ENCODE measurements at places on chromosomes 6 and 20.

GRCh38 chr20:45427236-45428149 lies 11.6 kb downstream of the PIGT start:
- DNase-seq: no peak
- no peaks in the 10 kb centered on the region for H3K4me1 ChIP-seq
- H3K4me3 ChIP-seq: no peak overlapping the region
- peaks cover 8% of the 10 kb centered on the region for H3K36me3 ChIP-seq
- H3K27ac ChIP-seq: peak overlapping the region; percentile 82

- peaks cover 12% of the 10 kb centered on the region for H3K36me3 ChIP-seq
- DNase-seq: no peak
- H3K4me1 ChIP-seq: no peaks in the 10 kb centered on the region
- no peak overlapping the region for H3K4me3 ChIP-seq
- no peaks in the 10 kb centered on the region for H3K27me3 ChIP-seq
These were observed 86.6 kb downstream of the ZFAND3 start for GRCh38 chr6:37906121-37906520.

DNA sequence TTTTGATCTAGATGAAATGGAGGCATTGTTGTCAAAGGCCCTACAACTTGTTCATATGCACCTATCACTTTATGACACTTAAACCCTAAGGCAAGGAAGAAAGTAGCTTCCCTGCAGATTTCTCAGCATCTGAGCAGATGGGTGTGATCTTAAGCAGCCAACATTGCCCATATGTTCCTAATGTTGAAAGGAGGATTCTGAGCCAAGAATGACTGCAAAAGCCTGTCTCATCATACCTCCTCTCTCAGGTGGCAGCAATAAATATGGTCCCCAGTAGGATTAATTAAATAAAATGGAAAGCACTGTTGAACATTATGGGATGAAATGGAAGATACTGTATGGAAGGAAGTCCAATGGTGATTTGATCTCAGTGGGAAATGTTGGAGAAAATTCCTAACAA lies 538.1 kb upstream of the MAN1A1 start:
- H3K27ac ChIP-seq: no peak overlapping the region
- H3K36me3 ChIP-seq: no peaks in the 10 kb centered on the region
- no peaks in the 10 kb centered on the region for H3K4me1 ChIP-seq
- no peak for DNase-seq
- no peak overlapping the region for H3K4me3 ChIP-seq
- H3K27me3 ChIP-seq: peaks cover 3% of the 10 kb centered on the region

DNA sequence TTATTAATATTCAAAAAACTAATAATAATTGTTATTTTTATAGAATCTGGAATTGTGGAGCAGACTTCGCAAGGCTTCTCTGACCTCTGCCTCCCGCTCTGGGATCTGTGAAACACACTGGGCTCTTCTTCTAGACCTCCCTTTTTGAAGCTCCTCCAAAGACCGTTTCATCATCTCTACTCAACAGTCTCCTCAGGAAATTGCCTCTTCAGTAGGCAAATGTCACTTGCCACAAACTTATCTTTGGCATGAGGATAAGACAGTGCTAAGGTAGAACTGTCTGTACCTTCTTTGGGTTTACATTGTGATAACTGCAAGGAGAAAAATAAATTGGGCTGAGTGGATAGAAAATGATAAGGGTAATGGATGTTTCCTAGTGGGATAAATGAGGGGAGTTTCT lies 2.3 kb upstream of the MAS1L start:
- no peaks in the 10 kb centered on the region for H3K4me1 ChIP-seq
- H3K27me3 ChIP-seq: peaks cover 4% of the 10 kb centered on the region
- H3K27ac ChIP-seq: no peak overlapping the region
- DNase-seq: no peak
- no peaks in the 10 kb centered on the region for H3K36me3 ChIP-seq

DNA sequence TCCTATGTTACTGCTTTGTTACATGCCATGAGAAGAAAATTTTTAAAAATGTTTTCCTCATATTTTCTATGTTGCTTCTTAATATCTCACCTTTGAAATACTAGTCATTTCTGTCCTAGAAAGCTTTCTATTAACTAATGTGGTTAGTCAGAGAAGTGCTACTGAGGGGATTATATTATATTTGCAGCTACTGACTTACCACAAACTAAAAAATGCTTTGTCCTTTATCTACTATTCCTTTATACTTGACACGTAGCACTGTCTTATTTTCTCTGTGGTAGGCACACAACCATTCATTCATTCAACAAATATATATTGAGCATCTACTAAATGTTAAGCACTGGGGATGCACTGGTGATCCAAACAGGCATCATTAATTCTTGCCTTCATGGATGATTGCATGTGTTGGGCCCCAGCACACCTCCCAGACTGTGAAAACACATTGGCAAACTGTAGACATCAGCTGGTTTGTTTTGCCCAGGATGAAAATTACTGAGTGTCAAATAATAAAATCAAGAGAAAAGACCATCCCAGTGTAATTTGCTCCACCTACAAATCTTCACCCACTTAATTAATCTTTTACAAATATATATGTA lies 10.7 kb upstream of the MLIP start:
- H3K27me3 ChIP-seq: no peaks in the 10 kb centered on the region
- DNase-seq: no peak

DNA sequence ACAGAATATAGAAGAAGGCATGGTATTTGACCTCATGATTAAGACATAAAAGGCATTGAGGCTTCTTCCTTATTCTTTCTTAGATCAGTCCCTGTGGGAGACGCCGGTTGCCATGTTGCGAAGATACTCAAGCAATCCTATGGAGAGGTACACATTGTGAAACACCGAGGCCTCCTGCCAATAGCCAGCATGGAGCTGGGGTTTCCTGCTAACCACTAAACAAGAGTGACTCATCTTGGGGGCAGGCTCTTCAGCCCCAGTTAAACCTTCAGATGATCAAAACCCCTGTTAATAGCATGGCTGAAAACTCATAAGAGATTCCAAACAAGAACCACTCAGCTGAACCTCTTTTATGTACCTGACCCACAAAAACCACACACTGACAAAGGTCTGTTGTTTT lies 478.8 kb downstream of the CD83 start:
- H3K27ac ChIP-seq: no peak overlapping the region
- no peak for DNase-seq
- H3K4me3 ChIP-seq: no peak overlapping the region
- H3K4me1 ChIP-seq: peaks cover 8% of the 10 kb centered on the region
- H3K27me3 ChIP-seq: no peaks in the 10 kb centered on the region

GRCh38 chr6:85677234-85677956 lies 34.7 kb upstream of the SYNCRIP start:
- H3K36me3 ChIP-seq: peaks cover 61% of the 10 kb centered on the region
- no peak for DNase-seq
- peaks cover 47% of the 10 kb centered on the region for H3K4me1 ChIP-seq
- peak overlapping the region; percentile 100 for H3K4me3 ChIP-seq
- H3K27ac ChIP-seq: peak overlapping the region; percentile 99
